Panc1 (cell line): ENCODE measurements at places on chromosomes 13 and 19.

DNA sequence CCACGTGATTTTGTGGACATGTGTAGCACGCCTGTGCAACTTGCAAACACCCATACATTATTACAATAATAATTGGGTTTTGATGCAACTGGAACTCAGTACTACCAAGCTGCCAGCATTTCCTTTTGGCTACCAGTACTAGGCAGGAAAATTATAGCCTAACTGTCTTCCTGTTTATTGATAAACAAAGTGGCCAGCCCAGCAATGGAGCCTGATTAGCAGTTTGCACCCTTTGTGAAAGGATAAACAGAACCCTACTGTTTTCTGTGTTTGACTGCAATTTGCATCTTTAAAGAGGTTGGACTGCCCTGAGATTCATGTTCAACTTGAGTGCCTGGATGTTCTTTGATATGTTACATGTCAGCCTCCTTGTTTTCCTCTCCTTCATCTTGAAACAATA is 173.9 kb downstream of the ZIC5 start:
- no peak for DNase-seq

- DNase-seq: no peak
Observed at GRCh38 chr19:48186015-48186414, 15.5 kb downstream of the ZSWIM9 start.

DNA sequence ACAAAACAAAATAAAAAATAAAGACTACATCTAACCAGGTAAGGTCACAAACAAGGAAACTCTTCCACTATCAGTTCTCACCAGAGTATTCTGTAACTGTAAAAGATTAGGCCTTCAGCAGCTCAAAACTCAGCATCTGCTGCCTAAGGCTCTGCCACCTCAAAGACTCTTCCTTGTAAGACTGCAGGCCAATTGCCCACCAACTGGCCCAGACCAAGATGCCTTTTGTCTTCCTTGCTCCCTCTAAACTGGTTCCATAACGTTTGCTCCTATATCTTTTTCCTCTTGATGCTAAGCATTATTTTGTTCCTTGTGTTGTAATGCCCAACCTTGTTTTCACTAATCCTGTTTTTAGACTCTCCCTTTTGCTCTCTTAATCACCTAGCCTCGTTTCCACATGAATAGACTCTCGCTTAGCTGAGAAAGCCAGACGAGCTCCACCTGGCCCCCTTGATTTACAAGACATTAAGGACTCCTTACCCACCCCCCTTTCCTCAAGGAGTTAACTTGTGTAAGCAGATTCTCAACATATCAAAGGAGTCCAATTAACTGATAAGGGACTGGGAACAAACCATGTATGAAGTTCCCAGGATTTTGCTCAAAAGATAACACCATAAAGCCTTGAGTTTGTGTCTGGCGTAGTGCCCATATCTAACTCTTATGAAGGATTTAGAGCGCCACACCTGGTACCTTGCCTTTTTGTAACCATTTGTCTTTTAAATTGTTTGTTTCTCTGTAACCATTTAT is 1.5 kb downstream of the ZNF814 start:
- DNase-seq: no peak

GRCh38 chr19:11190501-11190900 is 6.8 kb downstream of the KANK2 start:
- DNase-seq: no peak

DNA sequence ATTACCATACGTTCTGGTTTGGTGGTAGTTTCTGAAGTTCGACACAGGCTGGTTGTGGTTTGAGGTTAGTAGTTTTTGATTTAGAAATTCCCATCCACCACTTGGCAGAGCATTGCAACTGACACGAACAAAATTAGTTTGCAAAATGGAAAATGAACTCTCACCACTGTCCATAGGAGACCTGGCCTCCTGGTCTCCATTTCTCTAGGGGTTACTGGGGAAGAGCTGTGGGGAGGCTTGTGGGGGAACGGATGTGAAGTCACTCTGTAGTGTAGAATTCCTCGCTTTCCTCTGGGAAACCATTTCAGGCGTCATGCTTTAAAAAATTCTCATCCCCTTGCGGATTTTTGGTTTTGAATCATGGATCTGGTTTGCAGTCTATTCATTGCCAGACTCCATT is 321.5 kb upstream of the MAB21L1 start:
- DNase-seq: no peak

DNA sequence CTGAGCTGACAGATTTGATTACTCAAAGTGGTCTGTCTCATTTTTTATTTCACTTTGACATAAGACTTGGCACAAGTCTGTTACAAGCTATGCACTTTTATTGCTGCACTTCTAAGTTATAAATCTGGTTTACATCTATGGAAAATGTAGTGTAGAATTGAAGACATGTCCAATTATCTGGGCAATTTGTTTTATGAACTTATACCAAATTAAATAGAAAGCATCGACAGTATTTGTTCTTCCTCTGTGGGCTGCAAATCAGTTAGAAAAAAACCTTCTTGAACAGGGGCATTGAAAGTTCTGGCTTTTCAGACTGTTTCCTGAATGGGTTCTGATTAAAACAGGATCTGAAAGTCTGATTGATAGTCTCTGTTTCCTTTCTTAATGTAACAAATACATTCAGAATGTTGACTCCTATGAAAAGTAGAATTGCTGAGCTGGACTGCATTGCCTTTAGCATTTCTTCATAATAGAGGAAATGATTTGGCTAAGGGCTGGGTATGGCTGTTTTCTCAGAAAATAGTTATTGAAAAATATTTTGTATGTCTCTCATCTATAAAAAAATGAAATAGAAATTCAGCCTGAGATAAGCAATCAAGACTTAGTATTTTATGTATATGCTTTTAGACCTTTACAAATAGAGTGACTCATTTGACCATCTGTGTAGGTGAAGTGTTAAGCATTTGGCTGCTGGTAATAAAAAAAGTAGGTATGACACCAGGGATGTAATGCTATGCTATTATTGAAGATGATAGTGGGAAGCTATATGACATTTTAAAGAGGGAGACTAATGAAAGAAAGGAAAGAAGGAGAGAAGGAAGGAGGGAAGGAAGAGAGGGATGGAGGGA is 210.9 kb upstream of the SPRY2 start:
- no peak for DNase-seq

DNA sequence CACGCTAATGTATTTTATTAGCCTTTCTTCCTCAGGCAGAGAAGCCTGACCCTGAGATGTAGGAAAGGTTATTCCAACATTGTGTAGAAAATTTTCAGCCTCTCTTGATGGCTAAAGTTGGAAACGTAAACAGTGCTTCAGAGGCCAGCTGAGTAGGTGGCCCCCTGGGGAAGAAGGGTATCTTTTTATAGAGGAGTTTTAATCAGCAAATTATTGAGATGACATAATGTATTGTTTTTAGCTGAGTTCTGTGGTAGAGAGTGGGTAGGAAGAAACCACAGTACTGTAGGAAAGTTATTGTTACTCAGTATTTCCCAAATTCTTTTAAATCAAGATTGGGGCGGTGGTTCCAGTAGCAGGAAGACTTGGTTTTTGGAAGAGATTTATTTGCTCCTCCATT is 268.8 kb downstream of the DLEU7 start:
- DNase-seq: no peak

- DNase-seq: no peak
Observed at GRCh38 chr19:6717441-6717971, 2.9 kb downstream of the C3 start.

- no peak for DNase-seq
Observed at GRCh38 chr19:13079542-13079986, 23.1 kb downstream of the LYL1 start.

DNA sequence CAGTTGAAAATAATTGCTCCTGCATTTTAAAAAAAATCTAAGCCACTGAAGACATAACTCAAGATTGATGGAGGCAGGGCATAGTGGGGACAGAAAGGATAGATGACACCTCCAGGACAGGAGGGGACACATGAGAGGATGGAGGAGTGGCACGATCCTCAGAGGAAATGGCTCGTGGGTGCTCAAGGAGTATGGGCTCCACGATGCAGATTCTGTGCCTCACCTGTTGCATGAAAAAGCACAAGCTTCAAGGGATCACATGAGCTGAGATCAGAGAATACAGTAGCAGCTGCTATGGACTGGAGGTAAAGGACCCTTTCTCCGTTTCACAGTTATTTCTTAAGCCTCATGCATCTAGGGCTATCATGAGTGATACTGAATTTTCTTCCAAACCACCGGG is 69.7 kb upstream of the KL start:
- DNase-seq: no peak

DNA sequence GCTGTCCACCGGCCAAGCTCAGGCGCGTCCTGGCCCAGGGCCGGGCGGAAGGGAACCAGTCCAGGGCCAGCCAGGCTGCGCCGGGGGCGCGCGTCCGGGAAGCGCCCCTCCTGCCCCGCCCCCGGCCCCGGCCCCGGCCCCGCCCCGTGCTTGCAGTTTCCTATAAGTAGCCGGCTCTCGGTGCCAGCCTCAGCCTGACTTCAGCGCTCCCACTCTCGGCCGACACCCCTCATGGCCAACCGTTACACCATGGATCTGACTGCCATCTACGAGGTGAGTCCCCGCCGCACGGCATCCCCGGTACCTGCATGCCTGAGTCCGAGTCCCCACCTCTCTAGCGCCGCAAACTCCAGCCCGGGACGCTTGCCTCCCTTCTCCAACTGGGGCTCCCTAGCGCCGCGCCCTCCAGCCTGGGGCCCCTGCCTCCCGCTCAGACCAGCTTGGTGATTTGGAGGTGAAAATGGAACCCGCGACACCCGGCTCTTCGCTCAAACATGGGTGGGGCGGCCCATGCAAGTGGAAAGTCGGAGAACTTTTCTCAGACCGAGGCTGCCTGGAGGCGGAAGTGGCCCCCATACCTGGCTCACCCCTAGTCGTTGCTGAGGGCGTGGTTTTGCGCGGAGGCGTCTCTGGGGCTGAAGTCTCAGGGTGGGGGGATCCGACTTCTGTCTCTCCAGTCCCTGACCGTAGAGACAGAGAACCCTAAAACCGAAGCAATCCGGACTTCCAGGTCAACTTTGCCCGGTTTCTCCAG is at the start of gene ZFP36:
Gene ZFP36, plus strand, starts transcription at position 192 of the 754 bp plus-strand sequence. Its CDS starts 58 bp downstream, at position 250.
- DNase-seq: peak; percentile 100

DNA sequence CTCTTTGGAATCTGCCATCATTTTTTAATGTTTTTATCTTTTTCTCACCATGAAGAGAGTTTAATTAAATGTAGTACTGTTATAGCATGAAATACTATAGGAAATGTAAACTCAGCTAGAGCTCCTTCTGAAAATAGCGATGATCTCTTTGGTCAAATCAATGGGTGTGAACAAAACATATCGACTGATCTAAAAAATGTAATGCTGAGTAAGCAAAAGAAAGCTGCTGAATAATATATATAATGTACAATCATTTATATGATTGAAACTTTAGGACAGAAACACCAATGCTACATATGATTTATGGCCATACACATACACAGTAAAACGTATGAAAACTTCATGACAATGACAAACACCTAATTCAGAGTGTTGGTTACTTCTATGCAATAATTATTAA is 150.8 kb upstream of the TUBA3C start:
- no peak for DNase-seq

GRCh38 chr13:114103801-114104654 is 28.4 kb downstream of the RASA3 start:
- DNase-seq: no peak

- DNase-seq: no peak
Observed at GRCh38 chr19:34926361-34926684, 380 bp upstream of the ZNF30 start.

DNA sequence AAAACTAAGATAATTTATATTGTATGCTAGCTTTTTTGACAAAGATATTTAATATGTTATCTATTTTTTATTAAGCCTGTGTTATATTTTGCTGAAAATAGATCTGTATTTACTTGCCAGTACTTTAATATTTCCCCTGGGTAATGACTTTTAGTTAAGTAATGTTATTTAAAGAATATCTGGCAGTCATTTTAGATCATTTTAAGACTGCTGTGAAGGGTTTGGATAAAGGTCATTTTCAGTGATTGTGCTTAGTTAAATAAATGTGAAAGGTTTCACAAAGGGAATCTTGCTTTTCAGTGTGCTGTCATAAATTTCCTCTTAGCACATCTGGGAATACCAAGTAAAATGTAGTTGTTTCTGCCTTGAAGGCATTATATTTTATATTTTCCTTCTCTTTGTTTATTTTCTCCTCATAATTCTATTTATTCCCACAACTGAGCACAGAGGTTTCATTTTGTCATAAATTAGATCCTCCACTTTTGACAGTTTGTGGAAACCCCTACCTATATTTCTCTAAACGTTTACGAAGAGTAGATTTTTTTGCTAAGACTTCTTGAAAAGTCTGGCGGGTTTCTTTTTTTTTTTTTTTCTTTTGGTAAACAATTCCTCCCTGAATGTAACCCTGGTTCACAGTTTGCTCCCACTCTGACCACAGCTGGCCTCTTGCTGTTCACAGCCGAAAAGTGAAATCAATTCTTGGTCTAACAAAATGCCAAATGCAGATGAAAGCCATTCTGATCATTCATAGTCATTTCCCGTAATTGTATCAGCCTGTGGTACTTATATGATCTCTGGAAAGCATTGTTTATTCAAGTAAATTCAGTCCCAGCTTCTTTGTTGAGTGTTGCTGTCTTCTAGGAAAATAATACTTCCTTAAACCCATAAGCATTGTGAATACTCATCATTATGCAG is 87.8 kb downstream of the MAB21L1 start:
- DNase-seq: no peak

- no peak for DNase-seq
Observed at GRCh38 chr19:3670796-3671679, 29.2 kb downstream of the PIP5K1C start.

DNA sequence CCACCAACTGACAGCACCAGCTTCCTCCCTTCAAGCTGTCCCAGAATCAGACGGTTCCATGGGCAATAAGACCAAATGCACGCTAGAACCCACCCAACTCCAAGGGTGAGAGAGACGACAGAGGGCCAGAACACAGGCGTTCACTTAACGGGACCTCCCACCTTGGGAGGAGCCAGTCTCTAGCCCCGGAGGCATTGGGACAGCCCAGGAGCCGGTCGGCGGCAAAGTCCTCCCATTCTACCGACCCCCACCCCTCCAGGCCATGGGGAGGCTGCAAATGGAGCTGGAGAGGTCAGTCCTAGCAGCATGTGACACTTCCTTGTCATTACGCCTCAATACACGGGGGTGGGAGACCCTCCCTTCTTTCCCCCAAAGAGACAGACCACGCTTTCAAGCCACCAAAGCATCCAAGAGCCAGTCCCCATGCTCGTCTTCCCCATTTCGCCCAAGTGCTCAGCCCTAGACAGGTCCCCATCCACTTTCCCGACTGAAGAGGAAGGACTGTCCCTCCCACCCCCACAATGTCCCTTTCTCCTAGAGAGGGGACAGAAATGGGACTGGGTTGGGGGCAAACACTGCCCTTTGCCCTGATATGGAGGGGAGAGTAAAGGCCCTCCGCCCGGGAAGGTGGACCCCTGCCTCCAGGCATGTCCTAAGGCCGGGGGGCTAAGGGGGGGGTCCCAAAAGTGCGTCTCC is 964 bp downstream of the KHSRP start:
- no peak for DNase-seq

DNA sequence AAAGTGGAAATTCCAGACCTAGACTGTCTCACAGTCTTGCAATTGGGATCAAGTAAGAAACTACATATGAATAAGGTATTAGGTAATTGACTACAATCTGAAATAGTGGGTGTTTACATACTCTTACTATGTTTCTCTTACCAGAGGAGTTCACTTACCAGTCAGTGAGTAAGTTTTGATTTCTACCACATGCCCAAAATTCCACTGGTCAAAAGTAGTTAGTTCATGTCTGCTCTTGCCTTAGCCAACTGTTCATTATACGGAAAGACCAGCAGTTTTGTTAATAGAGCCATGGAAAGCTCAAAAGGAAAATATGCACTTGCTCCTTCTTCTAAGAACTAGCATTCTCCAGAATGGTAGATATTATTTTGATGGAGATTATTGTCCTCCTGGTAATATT is 490.8 kb downstream of the RFC3 start:
- no peak for DNase-seq

GRCh38 chr13:97653443-97654140 is 219.6 kb downstream of the RAP2A start:
- DNase-seq: no peak
